ENCODE measurements at places on chromosomes 6 and 20.

DNA sequence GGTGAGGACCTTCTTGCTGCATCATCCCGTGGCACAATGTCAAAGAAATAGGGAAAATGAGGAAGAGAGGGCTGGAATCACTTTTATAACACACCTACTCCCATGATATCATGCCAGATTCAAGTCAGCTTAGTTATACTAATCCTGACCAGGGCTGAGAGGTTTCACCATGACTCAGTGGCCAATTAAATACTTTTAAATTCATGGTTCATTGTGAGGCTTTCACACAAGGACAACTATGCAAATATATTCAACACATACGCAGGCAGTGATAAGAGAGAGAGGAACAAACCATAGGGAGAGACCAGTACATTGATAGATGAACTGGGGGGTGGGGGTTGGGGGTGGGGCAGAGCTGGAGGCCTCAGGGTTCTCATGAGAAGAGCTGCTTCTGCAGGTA lies 313.1 kb downstream of the LRFN2 start:
- no peak for DNase-seq

- no peak for DNase-seq
These were observed 54.8 kb downstream of the GPX5 start for GRCh38 chr6:28580475-28580874.

DNA sequence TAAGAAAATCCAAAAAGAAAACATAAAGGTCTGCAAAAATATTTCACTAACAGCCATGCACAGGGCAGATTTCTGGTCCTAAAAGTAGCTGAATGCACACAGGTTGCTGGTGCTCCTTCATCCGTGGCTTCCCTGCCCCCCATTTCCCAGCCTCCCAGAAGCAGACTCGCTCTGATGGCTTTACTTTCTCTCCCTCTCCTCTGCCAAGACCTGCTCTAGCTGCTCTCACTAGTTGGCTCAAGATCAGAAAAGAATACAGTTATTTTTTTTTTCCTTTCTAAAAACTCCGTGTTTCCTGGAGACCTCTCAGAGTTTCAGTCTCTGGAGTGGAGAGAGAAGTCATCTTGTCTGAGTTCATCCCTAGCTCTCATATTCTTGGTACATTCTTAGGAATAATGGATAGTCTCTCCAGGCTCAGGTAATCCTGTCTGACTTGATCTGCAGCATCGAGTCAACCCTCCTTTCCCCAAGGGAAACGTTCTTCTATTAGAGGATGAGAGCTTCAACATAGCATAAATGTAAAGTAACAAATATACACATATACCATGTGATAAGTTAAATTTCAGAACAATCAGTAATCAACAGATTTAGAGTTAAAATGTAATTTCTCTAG lies 214.2 kb downstream of the TBC1D7 start:
- no peak for DNase-seq

- DNase-seq = no peak
These were observed 54.8 kb downstream of the EDN3 start for GRCh38 chr20:59355242-59355641.

DNA sequence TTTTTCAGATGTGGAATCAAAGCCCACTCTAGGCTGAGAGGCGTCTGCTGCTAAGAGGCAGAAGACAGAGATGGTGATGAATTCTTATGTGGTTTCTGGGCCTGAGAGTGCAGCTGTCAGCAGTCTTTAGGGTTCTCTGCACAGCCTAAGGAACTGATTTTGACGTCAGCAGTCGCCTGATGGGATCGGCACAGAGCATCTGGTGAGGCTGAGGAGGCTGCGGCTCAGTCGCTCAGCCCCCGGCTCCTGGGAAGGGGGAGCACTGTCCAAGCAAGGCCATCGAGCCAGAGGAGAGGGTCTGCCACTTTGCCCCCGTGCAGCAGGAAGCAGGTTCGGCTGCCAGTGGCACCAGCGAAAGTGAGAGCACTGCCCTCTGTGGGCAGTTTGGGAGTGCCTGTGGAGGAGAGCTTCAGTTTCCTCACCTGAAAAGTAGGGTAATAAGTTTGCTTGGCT lies 92.5 kb downstream of the TCP11 start:
- peak; percentile 27 for DNase-seq

DNA sequence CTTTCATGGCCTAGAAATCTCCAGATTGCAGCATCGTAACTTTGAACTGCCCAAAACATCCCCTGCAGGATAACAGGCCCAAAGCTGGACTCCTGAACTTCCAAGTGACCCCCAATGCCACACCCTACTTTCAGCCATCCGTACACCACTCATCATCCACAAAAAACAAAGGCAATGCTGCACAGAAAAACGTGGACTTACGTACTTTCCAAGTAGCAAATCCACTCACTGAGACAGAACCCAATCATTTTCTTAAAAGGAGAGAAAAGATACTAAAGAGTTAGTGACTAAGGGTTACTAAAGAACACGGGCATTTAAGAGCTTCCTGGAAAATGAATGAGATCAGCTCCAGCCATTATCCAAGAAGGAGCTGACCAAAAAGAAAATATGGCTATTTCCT lies 211.0 kb downstream of the WDR27 start:
- DNase-seq = no peak

- DNase-seq = peak; percentile 67
These were observed 12.4 kb upstream of the ZSCAN9 start for GRCh38 chr6:28212510-28213212.

DNA sequence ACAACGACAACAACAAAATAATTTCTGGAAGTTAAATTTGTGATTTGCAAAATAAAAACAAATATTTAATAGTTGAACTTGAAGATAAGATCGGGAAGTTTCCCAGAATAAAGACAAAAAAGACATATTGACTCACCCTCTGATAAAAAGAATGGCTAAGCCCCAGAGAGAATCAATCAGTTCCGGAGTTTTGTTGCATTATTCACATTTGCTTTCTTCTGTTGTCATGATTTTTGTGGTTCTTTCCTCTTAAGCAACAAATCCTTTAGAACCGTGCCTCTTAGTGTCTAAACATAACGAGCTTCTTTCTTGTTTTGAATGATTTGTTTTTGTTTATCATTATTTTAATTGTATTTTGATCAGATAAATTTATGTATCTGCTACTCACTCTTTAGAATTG lies 337.7 kb upstream of the PRND start:
- no peak for DNase-seq

DNA sequence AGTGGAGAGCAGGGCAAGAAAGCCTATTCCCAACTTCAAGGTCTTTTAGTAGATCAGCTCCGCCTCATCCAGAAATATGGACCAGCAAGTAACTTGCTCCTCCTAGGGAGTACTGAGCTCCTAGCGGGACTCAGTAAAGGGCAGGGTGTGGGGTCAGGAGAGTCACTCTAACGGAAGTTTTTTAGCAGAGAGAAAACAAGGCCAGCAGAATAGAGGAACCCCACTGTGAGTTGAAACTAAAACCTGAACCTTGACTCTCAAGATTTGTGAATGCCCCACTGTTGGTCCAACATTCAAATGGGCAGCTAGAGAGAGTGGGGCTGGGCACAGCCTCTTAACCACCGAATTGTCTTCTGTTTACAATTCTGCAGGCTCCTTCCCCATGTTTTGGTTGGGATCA lies 244.8 kb downstream of the FARS2 start:
- DNase-seq = no peak

GRCh38 chr6:150992262-150992661 lies 126.8 kb downstream of the MTHFD1L start:
- DNase-seq = no peak

GRCh38 chr6:55069132-55069781 lies 105.1 kb upstream of the HCRTR2 start:
- DNase-seq = peak; percentile 78

- DNase-seq = peak; percentile 91
These were observed 6.4 kb downstream of the PLTP start for GRCh38 chr20:45905505-45906079.

GRCh38 chr6:38131527-38131965 lies 312.0 kb downstream of the ZFAND3 start:
- DNase-seq = peak; percentile 30

DNA sequence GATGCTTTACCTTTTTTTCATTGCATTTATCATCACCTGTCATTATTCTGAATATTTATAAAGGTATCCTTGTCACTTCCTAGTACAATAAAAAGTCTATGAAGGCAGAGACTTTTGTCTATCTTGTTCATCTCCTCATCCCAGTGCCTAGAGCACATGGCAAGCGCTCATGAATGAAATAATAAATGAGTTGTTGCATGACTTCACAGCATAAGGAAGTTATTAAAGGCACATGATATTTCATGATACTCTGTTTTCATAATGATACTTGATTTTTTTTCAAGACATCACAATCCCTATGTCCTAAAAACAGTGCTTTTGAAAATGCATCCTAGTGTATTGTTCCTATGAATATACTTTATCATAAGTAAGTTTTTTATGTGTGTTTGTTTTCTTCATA lies 310.6 kb upstream of the RSPO3 start:
- no peak for DNase-seq

DNA sequence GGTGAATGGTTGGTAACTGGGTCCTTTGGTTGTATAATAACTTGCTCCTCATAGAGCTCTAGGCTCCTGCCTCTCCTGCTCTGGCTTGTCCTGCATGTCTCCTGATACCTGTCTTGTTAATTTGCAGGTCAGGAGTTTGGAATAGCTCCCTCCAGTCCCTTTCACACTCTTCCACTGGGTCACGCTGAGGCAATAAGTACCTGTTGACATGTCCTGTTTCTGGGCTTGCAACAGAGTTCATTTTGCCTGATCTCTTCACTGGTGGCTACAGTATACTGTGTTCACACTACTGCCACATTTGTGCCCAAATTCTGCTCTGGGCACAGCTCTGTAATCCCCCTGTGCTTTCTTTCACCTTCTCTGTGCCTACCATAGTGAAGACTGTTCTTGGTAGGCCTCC lies 25.4 kb upstream of the C20orf144 start:
- no peak for DNase-seq

DNA sequence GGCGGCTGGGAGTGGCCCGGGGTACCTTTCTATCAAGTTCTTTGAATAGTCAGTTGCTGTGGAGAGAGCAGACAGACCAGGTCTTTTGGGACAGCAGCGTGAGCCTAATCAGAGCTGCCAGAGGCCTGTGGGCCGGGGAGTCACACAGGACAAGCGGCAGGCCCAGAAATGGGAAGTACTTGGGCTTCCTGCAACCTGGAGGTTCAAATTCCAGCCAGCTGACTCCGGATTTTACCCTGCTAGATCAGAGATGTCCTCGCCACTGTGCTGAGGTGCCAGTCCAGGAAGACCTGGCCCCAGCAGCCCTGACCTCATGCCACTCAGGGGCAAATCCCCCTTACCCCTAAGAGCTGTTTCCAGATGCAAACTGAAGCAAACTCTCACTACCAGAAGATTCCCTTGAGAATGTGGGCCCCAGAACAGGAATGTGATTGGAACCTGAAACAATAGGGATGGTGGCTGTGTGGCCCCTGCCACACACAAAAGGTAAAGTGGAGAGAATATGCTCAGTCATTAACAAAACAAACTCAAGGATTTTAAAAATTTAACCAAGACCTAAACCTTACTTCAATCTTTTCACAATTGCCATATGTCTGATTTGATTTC lies 9.7 kb downstream of the BEND3 start:
- DNase-seq = no peak

- DNase-seq = no peak
These were observed 57.8 kb downstream of the SSR1 start for GRCh38 chr6:7254980-7255835.

- DNase-seq = peak; percentile 19
These were observed 71.4 kb downstream of the GJA10 start for GRCh38 chr6:89965441-89966227.

DNA sequence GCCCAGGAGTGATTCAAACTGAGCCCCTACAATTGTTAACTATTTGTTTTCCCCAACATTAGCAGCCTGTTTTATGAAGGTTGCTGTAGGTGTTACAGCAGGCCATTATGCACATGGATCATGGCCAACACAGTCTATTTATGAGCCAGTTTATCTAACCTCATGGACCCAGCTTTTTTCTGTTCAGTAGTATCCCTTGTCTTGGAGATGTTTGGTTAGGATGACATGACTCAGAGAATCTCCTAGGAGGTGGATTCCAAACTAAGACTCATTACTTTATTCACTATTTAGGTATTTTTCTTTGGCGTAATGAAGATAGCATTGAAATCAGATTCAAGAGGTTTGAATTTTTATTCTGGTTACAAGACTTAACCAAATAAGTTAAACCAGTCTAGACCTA lies 62.8 kb upstream of the TFB1M start:
- DNase-seq = no peak

- peak; percentile 23 for DNase-seq
These were observed 108.7 kb upstream of the MAP3K4 start for GRCh38 chr6:160882791-160883279.

DNA sequence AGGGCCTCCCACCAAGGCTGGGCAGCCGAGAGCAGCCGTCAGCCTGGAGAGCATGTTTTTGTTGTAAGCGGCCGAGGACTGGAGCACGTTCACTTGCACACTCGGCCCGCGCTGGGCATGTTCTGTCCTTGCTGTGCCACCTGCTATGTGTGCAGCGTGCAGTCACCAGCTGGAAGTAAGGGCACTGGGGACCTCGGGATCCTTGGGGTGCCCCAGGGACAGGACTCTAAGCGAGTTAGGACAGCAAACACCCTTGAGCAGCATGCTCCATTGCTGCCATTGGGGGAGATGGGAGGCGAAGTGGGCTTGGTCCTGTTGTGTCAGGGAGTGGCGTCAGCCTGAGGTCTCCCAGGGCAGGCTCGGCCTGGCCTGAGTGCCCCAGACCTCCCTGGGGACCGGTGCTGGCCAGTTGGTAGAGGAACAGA lies 18.6 kb downstream of the DYNLT1 start:
- no peak for DNase-seq

GRCh38 chr20:33443512-33444239 lies at the start of gene SNTA1:
Gene SNTA1, minus strand, starts transcription at chr20:33443763. Its CDS starts 143 bp downstream, at chr20:33443620.
- peak; percentile 83 for DNase-seq

DNA sequence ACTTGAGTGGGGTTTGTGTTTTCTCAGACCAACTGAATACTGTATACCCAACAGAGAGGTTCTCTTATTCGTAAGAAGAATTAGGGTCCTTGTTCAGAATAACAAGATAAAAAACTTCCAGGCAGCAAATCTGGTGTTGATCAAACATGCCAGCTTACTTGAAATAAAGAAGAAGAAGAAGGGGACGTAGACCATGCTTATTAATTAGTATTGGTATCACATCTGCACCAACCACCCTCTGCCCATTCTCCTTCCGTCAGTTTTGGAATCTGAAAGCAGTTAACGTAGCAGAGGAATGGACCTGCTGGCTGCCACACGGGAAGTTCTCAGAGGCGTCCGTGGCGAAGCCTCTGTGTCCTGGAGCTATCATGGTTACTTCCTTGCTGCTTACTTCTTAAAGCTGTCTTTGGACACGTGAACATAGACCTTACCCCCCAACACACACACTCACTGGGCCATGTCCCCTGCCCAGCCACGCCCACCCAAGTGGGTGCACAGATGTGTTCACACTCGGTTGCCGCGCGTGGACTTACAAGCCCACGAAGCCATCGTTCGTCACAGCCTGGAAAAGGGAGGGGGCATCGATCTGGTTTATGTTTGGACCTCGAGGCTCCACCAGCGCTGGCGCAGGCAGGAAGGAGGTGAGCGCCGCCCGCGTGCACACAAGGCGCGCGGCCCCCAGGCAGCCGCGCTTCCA lies 4.1 kb upstream of the DLL1 start:
- DNase-seq = no peak

Data from trophoblast cell (in vitro differentiated cells and primary cell).